ENCODE measurements at places on chromosomes 2 and 18. TPM values are rescaled to one million over a fixed set of nuclear protein-coding genes. Genes with fewer than 3 reads are reported as not detected.

DNA sequence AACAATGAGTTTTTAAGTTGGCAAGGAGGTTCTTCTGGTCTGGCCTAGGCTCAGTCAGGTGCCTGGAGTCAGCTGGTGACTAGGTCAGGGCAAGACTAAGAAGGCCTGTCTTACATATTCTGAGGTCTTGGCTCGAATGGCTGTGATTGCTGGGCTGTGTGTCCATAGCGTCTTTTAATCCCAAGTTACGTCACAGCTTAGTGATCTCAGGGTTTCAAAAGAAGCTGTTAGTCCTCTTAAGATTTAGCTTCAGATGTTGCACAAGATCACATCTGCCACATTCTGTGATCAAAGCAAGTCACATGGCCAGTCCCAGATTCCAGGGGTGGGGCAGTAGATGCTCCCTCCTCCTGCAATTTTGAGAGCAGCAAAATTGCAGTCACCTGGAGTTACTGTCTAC is 61.3 kb downstream of the PKP4 start:
- H3K4me1 ChIP-seq, result no peaks in the 10 kb centered on the region
- DNase-seq, result peak; percentile 25
- H3K27me3 ChIP-seq, result no peaks in the 10 kb centered on the region
- no peak overlapping the region for H3K27ac ChIP-seq
- no peaks in the 10 kb centered on the region for H3K36me3 ChIP-seq

DNA sequence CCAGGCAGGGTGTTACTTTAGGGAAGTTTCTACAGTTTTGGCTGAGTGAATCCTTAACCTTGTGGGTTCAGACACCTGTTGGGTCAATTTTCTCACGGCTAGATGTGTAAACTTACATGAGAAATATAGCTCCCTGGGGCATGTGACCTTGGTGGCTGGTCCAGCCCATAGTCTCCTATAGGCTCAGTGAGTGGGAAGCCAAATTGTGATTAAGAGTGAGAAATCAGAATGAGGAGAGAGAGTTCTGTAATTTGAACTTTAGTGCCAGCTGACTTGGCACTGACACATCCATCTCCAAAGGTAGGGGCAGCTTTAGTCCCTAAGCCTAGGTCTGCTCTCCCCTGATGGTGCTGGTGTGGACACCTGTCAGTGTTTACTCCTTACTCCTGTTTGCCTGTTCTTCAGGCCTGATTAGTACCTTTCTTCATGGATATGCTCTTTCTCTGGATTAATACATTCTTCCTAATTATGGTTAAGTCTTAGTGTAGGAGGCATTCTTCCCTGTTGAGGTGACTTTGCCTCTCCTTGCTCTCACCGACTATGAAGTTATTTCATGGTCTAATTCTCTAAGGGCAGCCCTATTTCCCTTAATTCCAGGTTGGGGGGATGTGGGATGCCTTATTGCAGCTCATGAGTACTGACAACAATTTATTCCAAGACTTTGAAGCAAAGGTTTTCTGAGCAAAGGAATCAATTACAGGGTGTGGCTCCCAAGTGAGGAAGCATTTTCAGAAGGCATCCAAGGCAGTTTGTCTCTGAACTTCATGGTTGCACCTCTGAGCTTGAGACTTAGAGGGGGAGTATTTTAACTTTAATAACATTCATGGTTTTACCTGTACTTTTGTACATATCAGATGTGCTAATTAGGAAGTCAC is 177.3 kb downstream of the DYSF start:
- no peak overlapping the region for H3K27ac ChIP-seq
- DNase-seq, result no peak
- no peak overlapping the region for H3K4me3 ChIP-seq
- H3K4me1 ChIP-seq, result no peaks in the 10 kb centered on the region

PER2 gene
- 40.9 TPM for total RNA-seq

- no peaks in the 10 kb centered on the region for H3K27me3 ChIP-seq
- no peaks in the 10 kb centered on the region for H3K4me1 ChIP-seq
- peak overlapping the region; percentile 30 for H3K27ac ChIP-seq
These were observed 136.2 kb downstream of the LCLAT1 start for GRCh38 chr2:30583204-30583749.

RUFY4 gene
- total RNA-seq, result not detected

DNA sequence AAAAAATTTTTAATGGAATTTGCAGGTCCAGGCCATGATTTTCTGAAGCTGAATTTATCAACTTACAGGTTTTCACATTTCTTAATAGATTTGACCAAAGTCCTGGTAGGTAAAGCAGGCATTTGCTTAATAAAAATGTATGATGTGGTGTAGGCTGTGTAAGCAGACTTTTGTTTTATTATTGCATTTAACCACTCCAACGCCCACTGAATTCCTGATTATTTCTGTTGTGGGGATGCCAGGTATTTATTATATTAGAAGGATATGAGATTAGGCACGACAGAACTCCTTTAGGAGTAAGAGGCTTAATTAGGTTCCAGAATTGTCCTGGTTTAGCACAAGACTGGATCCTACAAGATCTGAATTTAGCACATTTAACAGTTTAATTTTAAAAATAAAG is 111.1 kb downstream of the ADCYAP1 start:
- H3K27ac ChIP-seq, result no peak overlapping the region
- no peaks in the 10 kb centered on the region for H3K36me3 ChIP-seq
- H3K4me3 ChIP-seq, result no peak overlapping the region
- no peaks in the 10 kb centered on the region for H3K27me3 ChIP-seq
- no peak for DNase-seq
- peaks cover 6% of the 10 kb centered on the region for H3K4me1 ChIP-seq

GRCh38 chr18:78595453-78595852 is 384.2 kb upstream of the SALL3 start:
- H3K27ac ChIP-seq, result no peak overlapping the region
- H3K4me1 ChIP-seq, result no peaks in the 10 kb centered on the region
- no peak overlapping the region for H3K4me3 ChIP-seq

DNA sequence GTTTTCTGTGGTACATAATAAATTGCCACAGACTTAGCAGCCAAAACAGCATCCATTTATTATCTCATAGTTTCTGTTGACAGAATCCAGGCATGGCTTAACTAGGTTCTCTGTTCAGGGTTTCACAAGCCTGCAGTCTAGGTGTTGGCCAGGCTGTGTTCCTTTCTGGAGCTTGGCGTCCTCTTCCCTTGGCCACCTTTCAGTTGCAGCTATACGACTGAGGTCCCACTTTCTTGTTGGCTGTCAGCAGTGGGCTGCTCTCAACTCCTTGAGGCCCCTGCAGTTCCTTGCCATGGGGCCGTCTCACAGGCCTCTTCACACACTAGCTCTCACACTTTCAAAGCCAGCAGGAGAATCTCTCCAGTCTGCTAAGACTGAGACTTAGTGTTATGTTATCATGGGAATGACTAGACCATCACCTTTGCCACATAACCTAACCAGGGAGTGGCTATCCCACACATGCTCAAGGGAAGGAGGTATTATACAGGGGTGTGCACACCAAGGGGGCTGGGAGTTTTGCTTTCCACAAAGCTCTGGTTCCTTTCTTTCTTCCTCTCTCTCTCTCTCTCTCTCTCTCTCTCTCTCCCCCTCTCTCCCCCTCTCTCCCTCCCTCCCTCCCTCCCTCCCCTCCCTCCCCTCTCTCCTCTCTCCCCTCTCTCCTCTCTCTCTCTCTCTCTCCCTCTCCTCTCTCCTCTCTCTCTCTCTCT is 15.8 kb downstream of the RIOK3 start:
- no peaks in the 10 kb centered on the region for H3K36me3 ChIP-seq
- H3K4me3 ChIP-seq, result no peak overlapping the region
- no peaks in the 10 kb centered on the region for H3K27me3 ChIP-seq

COL4A4 gene
- total RNA-seq, result 4.1 TPM

- no peaks in the 10 kb centered on the region for H3K27me3 ChIP-seq
- no peak overlapping the region for H3K4me3 ChIP-seq
- H3K27ac ChIP-seq, result no peak overlapping the region
- no peaks in the 10 kb centered on the region for H3K36me3 ChIP-seq
These were observed 17.4 kb upstream of the SMARCAL1 start for GRCh38 chr2:216394881-216395280.

DNA sequence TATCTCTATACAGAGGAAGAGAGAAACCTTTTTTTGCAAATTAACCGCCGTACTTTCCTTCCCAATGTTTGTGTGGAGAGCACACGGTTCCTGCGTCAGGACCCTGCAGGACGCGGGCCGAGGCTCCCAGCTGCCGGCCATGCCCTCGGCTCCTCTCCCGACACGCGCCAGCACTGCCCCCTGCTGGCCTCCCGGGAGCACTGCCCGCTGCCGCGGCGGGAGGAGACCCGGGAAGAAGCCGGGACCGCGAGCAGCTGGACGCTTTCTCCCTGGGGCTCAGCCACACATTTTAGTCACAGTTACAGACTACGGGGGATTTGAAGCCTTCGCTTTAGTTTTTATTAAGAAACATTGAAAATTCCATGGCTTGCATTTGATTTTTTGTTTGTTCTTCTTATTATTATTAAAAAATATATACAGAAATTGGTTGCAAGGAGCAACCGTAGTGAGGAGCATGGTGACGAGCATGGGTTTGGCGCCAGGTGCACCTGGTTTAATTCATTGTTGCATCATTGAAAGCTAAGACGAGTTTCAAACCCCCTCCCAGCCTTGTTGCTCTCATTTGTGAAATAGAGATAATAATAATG is 401.2 kb downstream of the GALR1 start:
- no peak overlapping the region for H3K4me3 ChIP-seq
- H3K27ac ChIP-seq, result no peak overlapping the region
- no peaks in the 10 kb centered on the region for H3K4me1 ChIP-seq
- peak; percentile 46 for DNase-seq
- H3K27me3 ChIP-seq, result no peaks in the 10 kb centered on the region

DNA sequence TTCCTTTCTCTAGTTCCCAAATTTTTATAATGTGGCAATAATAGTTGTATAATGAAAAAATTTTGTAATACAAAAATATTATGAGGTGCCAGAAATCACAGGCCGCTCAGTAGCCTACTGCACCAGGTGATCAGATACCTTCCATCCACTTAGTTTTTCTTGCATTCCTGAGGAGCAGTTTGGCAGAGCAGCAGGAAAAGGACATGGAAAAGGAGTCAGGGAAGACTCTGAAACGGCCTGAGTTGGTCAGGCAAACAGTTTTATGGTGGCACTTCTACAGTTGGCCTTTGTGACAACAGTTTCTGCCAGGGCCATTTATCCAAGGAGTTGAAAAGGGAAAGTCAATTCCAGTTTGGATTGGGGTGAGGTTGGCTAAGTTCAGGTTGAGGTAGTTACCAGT is 165.4 kb upstream of the ALPP start:
- H3K36me3 ChIP-seq, result no peaks in the 10 kb centered on the region
- no peak for DNase-seq
- H3K27me3 ChIP-seq, result no peaks in the 10 kb centered on the region
- H3K4me1 ChIP-seq, result no peaks in the 10 kb centered on the region

MYCN gene
- 1.9 TPM for total RNA-seq
